Foreskin keratinocyte (primary cell): ENCODE measurements at places on chromosomes 2 and 18.

GRCh38 chr2:20198001-20198400 lies 26.9 kb downstream of the SDC1 start:
- no peak for DNase-seq

DNA sequence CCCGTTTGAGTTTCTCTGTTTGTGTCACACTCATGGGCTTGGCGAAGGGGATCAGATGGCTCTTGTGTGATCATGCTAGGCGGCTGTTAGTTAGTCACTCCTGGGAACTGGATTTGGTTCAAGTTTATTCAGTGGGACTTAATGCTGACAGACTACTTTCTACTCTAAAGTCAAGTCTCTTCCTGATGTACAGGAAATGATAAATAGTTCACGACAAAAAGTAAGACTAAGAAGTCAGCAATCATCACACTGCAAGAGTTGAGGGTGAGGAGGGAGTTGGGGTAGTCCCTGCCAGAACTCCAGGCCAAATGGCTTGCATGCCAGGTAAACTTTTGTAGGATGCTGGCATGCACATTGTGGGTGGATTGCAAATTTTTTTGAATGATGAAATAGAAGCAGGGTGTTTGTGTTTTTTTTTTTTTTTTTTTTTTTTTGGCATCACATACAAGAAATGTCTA lies 25.1 kb upstream of the CCL20 start:
- DNase-seq, result peak; percentile 60

DNA sequence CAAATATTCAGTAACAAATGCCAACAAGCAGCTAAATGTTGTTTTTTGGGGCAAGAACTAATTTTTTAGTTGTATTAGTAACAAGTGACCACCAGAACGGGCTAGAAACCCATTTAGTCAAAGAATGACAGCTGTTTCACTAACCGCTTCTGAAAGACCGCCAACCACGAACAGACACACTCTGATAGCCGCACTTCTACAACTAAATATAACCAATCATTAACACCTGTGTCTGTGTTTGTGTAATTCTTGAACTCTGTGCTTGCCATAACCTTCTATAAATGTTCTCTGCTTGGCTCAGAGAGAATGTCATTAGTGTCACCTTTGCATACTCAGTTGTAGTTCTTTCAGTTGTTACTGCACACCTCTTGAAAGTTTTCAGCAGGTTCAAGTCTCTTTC lies 526.3 kb upstream of the LRRTM1 start:
- no peak for DNase-seq

- DNase-seq, result peak; percentile 17
These were observed 756 bp downstream of the ABI2 start for GRCh38 chr2:203328760-203329540.

DNA sequence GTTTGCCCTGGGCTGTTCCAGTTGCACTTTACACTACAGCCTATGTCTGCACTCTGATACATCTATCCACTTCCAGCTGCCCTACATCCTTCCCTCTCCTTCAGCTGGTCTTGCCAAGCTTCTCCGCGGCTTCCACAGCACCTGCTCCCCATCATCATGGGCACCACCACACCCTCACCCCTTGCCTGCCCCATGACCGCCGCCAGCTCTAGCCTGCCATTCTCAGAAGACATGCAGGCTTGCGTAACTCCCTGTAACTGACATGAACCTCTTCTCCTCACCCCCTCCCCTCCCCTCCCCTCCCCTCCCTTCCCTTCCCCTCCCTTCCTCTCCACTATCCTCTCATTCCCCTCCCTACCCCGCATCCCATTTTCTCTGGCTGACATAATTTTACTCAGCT lies 46.0 kb downstream of the PAX8 start:
- no peak for DNase-seq

GRCh38 chr2:238848691-238848975 lies 748 bp downstream of the TWIST2 start:
- DNase-seq, result no peak

DNA sequence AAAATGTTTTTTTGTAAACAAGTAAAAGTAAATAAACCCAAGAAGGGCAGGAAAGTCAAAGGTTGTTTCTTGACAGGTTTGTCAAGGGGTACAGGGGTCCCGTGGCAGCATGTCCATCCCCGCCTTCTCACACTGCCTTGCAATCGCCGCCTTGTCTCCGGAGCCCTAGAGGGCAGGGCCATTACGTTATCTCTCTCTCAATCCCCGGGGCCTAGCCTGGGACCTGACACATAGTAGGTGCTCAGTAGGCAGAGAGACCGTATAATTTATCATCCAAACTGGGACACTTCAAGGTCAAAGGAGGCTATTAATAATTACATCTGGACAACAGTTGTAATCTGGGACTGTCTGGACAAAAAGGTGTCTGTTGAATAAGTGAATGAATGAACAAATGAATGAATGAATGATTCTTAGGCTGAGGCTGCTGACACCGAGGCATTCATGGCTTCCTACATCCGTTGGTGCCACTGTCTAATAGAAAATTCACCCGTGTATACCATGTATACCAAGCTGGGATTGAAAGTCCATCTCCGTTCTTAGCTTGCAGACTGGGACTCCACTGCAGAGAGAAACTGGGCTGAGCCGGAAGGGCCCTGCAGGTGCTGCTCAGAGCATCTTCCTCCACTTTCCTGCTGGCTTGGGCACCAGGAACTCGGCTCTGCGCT lies 44.8 kb upstream of the PLB1 start:
- DNase-seq, result no peak

DNA sequence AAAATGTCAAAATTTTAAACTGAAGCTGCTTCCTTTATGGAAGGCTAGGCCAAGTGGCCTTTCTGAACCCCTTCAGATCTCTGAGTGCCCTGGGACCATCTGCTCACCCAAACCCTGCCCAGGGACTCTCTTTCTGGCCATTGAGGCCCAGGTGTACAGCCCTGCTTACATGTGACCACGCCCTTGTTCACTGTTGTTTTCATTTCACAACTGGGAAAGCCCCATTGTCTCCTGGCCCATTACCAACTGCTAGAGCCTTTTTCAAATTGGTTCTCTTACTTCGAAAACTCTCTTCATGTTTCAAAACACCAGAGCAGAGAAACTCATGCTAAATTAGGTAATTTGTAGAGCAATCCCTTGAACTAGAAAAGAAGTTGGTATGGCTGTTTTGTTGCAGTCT lies 219.5 kb upstream of the TANK start:
- no peak for DNase-seq

- DNase-seq, result no peak
These were observed 1.5 kb upstream of the BUB1 start for GRCh38 chr2:110679337-110679707.

DNA sequence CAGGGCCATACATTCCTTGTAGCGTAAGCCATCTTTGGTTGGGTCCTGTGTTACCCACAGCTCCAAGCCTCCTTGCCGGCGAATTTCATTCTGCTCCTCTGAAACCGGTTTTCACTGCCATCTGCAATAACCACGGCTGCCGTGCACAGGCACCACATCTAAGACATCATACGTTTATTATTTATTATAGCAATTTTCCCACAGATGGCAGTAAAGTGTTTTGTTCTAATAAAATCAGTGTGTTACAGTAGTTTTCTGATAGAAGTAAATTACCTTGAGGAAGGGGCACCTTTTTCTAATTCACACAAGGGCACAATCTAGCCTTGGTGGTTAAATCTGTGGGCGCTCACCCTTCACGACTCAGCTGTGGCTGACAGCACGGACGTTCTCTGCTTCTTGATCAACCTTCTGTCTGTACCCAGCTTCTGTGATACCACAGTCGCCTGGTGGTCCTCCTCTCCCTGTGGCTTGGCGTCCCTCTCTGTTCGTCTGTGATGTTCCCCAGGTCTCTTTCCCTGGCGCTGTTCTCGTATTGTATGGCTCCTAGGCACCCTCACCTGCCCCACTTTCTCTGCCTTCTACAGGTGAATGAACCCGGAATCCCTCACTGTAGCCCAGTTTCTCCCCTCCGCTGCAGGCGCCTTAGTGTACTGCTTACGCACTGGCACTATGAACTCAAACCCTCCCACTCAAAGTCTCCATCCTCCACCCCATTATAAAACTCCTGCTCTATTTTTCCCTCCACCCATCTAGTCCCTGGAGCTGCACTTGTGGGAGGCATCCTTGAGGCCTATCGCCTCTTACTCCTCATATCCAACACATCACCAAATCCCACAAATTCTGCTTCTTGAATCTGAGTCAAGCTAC lies 236.8 kb downstream of the DYSF start:
- DNase-seq, result no peak

DNA sequence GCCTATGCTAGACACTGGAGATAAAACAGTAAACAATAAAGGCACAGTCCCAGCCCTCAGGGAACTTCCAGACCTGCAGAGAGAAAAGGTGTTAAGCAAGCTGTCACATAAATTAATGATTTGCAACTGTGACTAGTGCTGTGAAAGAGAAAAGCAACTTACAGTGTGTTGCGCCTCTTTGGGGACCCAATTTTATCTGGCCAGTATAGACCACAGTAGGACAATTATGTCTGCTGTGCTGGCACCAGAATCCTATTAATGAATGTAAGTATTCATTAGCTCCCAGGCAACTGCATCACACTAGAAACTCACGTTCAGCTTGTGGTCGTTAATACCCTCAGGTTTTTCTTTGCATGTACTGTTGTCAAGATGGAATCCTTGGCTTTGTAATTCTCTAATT lies 55.3 kb upstream of the CHST9 start:
- no peak for DNase-seq

GRCh38 chr2:621303-622099 lies 55.7 kb downstream of the TMEM18 start:
- no peak for DNase-seq

DNA sequence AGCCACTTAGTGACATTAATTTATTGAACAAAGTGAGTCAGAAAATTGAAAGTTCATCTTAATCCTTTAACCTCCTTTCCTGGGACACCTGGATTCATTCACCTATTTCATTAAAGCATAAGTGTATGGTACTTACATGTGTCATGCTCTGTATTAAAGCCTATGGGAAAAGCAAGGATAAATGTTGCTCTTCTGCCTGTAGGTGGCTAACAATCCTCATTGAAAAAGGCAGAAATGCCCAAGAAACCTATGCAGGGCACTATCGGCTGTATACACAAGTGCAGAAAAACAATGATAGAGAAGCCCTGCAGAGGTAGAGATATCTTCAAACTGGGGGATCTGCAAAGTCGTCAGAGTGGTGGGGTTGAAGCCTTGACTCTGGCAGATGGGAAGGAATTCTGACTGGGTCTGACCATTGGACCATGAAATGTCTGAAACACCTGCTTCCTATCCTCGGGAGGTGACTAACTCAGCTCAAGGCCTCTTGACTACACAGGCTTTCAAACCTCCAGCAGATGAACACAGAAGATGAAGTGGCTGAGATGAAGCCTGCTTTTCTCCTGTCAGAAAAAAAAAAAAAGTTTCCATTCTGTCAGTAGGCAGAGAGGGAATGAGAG lies 83.1 kb downstream of the DCC start:
- no peak for DNase-seq

- DNase-seq, result no peak
These were observed 92.4 kb downstream of the RHOB start for GRCh38 chr2:20539133-20539719.

GRCh38 chr18:39403121-39403520 lies 1837.5 kb upstream of the CELF4 start:
- DNase-seq, result no peak

DNA sequence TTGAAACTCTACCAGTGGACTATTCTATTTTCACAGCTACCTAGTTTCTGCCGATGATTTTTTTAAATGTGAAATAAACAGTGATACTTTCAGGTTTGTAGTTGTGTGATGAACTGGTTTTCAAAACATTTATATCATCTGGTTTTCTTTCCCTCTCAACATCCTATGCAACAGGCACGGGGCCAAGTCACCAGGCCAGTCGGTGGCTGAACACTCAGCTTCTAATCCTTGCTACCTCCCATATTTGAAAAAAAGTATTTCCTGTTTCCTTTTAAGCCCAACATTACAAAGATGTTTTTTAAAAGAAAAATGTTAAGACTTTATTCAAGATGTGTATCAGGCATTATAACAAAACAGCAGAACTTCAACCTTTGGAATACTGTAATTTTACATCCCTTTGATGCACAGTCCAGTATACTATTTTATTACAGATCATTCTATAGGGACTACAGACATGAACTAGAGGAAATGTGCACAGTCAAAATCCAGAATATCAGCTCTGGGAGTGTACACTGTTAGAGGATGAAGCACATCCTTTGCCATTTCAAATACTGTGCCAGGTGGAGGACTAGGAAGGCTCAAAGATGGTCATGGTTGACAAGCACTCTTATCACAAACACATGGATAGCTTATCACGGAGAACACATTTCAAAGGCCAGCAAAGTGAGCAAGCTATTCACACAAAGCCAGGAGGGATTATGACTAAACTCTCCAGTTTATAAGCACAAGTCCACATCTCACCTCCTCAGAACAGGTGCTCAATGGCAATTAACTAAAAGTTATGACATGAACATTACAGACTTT lies 14.6 kb downstream of the MRPL35 start:
- DNase-seq, result no peak

DNA sequence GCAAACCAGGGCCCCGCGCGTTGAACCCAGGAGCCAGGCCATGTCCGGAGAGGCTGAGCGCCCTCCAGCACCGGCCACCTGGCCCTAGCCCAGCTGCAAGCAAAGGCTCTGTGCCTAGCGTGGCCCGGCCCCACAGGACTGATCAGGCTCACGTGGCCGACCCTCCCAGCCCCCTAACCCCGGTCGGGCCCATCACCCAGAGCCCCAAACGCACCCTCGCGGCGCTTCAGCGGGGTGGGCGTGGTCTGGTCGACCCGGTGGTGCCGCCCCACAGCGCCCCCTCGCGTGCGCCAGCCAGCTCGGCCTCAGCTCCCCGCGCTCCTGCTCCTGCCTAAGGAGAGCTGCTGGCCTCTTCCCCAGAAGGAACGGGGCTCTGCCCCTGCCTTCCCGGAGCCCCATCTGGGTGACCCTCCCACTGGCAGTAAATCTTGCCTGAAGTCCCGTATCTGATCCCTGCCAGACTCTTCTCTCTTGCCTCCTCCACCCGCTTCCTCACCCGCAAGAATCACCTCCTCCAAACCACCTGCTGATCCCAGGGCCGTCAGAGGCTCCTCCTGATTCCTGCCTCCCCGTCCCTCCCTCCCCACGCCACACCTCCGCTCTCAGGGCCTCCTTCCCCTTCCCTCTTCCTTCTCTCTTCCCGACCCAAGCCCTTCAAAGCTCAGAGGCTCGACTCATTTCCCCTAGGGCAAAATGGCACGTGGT lies 12.3 kb upstream of the TEX51 start:
- DNase-seq, result no peak

DNA sequence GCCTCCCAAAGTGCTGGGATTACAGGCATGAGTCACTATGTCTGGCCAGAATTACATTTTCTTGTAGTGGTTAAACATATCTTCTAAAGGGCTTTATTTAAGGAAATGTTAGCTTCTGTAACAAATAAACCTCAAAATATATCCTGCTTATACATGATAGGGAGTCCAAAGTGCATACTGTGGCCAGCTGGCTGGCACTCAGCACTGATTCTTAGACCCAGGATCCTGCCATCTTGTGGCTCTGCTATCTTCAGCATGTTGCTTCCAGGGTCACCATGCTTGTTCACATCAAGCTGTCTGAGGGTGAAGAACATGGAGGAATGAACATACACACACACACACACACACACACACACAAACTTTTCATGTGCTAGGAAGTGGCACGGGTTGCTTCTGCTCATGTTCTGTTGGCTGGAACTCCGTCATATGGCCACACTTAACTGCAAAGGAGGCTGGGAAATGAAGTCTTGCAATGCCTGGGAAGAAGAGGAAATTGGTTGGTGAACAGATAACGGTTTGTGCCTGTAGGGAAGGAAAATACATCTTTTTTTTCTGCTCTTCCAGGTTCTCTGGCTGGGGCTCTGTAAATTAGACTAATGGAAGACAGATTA lies 40.0 kb downstream of the NPPC start:
- DNase-seq, result no peak
